ENCODE measurements at places on chromosomes 16 and 17.

DNA sequence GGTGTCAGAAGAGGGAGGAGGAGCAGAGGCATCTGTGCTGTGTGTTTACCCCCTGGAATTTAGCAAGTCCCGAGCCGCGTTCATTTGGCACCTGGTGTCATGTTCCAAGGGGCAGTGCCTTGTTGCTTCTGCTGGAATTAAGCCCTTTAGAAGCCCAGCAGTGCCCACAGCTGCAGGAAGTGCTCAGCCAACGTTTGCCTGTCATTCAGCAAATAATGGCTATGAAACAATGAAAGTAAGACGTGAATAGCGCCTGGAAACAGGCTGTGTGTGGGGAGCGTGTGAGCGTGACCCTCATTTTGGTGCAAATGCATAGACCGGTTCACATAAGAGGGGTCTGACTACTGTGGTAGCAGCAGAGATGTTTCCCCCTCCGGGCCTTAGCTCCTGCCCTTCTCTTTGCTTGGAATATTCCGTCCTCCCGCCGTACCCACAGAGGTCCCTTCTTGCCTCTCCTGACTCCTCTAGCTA lies 5.8 kb upstream of the ATP2C2 start:
- DNase-seq = no peak

DNA sequence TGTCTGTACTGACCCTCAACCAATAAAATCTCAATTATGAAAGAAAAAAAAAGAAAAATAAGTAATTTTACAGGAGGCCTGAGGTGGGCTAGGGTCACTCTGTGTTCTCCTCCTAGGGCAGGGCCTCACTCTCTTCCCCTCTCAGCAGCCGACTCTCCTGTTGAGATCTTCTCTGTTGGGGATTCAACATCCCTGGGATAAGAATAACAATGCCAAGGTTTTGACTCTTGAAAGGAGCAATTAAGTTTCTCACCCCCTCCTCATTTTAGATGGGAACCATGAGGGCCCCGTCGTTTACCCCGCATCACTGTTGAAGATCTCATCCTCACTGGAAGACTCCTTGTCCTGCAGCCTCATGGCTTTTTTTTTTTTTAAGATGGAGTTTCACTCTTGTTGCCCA lies 21.5 kb upstream of the BRCA1 start:
- no peak for DNase-seq

- DNase-seq = no peak
Measured at GRCh38 chr17:6862825-6863224, 31.3 kb upstream of the TEKT1 start.

DNA sequence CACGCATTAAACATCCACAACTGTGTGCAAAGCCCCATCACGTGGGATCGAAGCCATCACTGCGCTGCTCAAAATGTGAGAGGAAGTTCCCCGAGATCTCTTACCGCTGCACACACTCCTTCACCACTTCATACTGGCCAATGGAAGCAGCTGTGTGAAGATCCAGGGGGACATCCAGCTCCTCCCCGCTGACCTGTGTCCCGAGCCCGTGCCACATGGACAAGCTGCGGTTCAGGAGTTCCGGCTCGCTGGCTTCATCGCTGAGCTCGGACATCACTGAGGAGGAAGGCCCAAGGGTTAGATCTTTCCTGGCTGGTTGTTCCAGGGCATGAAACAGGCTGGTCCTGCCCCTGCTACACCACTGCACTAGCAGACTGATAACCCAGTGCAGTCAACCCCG lies 4.2 kb downstream of the ANKS3 start:
- DNase-seq = no peak

GRCh38 chr17:7897773-7898172 lies 9.2 kb downstream of the CHD3 start:
- DNase-seq = peak; percentile 86

DNA sequence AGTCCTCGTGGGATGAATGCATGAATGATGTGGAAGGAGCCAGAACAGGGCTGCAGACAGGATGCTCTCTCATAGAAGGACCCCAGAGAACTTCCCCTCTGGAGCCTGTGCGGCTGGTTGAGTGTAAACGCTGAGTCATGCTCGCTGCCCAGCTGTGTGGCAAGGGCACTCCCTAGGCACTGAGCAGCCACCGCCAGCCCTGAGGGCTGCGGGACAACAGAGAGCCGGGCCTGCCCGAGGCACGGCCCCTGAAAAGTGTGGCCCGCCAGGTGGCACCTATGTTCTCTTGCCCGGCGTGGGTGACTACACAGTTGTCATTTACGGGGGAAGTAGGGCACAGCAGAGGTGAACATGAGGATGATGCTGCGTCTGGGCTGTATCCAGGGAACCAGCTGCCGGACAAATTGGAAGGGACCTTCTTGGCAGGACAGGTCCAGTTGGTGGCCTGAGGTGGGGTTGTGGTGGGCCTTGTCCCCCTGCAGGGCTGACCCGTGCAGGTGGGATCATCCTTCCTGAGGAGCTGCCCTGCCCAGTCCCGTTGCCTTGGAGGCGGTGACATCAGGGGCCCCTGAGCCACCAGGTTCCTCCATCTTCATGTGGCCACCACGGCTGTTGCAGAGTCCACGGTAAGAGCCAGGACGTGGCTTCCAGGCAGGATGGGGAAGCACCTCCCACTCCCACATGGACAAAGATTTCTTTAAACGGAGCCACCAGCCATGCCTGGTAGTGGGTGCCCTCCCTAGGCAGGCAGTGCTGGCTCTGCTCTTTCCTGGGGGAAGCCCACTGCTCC lies 94.8 kb upstream of the CBX4 start:
- peak; percentile 55 for DNase-seq

DNA sequence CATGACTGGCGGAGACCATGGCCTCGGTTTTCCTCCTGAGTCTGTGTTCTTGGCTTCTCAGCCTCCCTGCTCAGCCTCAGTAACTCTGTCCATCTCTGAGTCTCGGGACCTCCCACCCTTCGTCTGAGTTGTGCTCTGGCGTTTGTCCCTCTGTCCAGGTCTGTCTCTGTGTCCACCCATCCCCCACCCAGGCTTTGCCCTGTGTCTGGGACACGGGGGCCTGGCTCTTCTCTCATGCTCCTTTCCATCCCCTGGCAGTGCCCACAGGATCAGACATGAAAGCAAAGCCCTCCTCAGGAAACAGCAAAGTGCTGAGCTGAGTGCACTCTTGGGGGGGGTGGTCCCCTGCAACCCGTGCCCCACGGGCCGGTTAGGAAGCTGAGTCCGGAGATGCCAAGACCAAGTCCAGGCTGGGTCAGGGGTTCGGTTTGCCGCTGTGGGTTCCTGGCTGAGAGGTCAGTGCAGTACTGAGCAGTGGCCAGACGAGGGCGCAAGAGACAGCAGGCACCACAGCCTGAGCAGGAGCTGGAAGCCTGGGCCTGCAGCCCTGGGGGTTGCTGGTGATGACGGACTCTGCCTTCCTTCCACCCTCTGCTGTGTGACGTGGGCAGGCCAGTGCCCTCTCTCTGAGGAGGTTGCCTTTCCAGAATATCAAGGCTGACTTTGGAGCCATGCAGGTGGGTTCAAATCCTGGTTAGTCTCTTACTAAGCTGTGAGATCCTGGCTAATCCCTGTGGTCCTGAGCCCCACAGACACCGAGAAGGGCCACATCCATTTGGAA lies 2.5 kb downstream of the P2RX1 start:
- DNase-seq = peak; percentile 70

- DNase-seq = no peak
Measured at GRCh38 chr17:38617967-38618760, 12.4 kb upstream of the SRCIN1 start.

DNA sequence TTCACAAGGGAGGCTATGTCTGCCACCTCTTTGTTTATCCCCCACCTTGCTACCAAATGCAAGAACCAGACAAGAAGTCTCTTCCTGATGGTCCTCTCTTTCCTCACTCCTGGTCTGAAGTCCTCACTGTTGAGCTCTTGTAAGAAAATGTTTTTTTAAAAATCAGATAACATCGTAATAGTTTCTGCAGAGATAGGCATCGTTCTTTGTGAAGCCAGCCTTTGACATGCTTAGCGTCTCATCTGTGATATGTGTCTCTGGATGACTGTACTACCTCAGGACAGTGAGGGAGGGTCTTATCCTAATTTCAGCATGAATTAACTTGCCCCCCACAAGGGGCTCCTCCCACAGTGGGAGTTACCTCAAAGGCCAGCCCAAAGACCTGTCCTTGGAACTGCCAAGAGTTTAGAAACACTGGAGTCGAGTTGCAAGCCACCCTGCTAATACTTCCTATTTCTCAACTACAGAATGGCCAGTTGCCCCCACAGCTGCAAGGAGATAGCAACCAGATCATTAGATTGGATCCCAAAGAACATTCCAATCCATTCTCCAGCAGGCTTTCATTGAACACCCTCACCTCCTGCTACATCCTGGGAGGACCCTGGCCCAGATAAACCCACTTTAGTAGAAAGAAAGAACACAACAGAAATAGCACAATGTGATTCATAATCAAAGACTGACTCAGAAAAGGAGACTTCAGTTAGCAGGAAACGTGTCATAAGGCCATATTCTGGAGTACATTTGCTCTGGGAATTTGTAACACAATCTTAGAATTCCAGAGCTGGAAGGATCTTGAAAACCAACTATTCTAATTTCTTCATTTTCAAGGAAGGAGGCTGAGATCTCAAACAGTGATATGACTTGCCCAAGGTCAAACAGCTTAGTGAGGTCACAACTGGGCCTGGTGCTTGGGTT lies 151.0 kb downstream of the IRX3 start:
- DNase-seq = no peak

DNA sequence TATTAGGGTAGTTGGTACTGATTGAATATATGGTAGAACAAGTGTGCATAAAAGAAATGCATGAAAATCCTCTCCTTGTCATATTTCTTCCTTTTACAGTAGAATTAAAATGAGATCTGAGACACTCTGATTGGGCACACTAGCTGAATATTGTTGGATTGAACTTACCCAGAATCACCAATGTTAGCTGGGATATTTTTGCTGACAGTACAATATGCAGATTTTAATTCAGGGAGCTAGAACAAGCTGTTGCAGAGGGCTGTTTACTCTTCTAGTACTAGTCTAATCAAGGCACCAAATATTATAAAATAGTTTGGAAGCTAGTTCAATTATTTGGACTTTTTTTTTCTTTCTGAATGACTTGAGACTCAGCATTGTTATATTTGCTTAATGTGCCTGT lies 4.6 kb downstream of the TANC2 start:
- no peak for DNase-seq

DNA sequence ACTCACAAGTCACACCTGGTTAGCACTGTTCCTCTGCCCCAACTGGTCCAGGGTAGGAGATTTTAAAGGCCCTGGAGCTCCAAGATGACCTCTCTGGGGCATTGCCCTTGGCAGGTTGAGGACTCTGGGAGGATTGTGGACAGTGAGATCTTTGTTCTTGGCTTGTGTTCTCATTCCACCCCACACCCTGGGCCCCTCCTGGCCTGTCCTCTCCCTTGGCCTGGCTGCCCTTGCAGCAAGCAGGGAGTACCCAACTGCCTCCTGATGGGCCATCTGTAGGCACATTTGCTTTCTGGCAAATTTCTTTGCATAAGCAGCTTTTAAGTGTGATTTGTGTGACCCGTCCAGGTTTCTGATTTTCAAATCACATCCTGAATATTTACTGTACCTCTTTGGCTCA lies 239.6 kb downstream of the UTP18 start:
- no peak for DNase-seq

DNA sequence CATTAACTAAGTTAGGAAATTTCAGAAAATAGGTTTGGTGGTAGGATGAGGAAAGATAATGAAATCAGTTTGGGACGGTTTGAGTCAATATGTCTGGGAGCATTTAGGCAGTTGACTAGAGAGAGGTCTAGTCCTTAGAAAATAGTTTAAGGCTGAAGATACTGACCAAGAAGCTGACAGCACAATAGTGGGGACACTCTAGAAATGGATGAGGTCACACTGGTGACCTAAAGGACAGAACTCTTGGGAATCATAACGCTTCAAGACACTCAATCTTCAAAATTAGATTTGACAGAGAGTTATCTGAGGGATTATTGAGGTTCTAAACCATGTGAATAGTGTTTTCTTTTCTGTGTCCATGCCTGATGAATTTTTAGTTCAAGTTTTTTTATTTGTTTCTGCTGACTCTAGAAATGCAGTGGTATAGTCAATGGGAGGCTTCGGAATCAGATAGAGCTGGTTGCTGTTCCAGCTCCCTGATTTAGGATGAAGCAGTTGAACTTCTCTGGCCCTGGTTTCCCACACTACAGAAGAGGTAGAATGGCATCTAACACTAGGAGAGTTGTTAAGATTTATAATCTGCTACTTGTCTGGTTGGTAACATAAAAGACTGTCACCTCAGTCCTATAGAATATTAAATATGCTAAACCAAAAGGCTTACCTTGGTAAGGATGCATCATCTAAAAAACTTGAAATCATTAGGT lies 29.7 kb downstream of the MMD start:
- DNase-seq = no peak

- DNase-seq = no peak
Measured at GRCh38 chr16:67528222-67528869, at the start of gene RIPOR1. TSS of gene RIPOR1 (plus strand) at chr16:67528829. CDS start at chr16:67538447, 9,618 bp downstream.

DNA sequence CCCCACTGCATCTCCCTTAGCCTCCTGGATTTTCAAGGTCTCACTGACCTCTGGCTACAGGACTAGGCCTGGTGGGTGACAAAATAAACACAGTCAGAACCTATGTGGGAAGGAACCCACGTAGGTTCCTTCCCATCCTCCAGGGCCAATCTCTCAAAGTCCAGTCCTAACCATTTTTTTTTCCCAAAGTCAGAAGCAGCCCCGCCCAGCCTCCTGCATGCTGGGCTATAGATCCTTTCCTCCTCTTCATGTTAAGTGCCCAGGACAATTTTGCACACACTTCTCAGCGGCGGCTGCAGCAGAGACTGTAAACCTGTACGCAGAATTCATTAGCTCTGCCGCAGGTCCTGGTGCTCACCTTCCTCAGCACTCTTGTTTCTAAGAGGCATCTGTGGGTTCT lies 285.8 kb downstream of the NPIPA8 start:
- DNase-seq = no peak

- no peak for DNase-seq
Measured at GRCh38 chr17:44082256-44082927, 11.9 kb downstream of the G6PC3 start.

GRCh38 chr17:77322514-77323412 lies 182.0 kb downstream of the SEC14L1 start:
- DNase-seq = peak; percentile 73

DNA sequence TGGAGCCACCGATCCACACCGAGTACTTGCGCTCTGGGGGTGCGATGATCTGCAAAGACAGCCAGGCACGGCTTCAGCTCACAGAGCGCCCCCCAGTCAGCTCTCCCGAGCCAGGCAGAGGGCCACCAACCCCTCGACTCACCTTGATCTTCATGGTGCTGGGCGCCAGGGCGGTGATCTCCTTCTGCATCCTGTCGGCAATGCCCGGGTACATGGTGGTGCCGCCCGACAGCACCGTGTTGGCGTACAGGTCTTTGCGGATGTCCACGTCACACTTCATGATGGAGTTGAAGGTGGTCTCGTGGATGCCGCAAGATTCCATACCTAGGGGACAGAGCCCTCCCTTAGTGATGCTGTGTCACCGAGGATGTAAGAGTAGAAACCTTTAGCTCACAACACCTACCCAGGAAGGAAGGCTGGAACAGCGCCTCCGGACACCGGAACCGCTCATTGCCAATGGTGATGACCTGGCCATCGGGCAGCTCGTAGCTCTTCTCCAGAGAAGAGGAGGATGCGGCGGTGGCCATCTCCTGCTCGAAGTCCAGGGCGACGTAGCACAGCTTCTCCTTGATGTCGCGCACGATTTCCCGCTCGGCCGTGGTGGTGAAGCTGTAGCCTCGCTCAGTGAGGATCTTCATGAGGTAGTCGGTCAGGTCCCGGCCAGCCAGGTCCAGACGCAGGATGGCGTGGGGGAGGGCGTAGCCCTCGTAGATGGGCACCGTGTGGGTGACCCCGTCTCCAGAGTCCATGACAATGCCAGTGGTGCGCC lies 1.6 kb downstream of the ACTG1 start:
- DNase-seq = no peak

- no peak for DNase-seq
Measured at GRCh38 chr17:80811181-80812105, 180.2 kb upstream of the CHMP6 start.

Measured in inflammatory macrophage treated with lipopolysaccharide for 1 hour (primary cell).